ENCODE measurements at places on chromosomes 1 and 21. TPM values are rescaled to one million over a fixed set of nuclear protein-coding genes. Genes with fewer than 3 reads are reported as not detected.
A peak's percentile ranks its signal among the peaks of the same experiment; 100 is the strongest.

Gene GJA9
- total RNA-seq = not detected

GRCh38 chr1:162872981-162873380, 12.0 kb upstream of the CCDC190 start:
- no peak for DNase-seq

GRCh38 chr1:203173566-203173965, 2.1 kb downstream of the MYBPH start:
- no peak for DNase-seq

DNA sequence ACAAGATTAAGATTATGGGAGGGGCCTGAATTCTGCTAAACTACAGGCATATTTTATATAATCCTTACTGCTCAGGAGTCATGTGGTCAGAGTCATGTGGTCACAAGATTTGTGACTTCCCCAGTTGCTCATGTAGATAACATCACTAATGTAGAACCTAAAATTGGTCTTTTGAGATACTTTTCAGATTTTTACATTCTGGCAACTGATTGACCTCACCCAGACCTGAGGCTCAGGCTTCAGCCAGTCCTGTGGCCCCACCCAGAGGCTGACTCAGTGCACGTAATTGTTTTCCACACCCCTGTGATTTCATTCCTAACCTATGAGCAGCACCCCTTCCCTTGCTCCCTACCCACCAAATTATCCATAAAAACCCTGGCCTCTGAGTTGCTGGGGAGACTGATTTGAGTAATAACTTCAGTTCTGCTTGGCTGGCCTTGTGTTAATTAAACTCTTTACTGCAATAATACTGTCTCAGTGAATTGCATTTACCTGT, 41.7 kb upstream of the ZNF326 start:
- DNase-seq = peak; percentile 70

- peak; percentile 10 for DNase-seq
Observed at GRCh38 chr1:119227456-119227855, 87.0 kb upstream of the WARS2 start.

Gene RHD
- total RNA-seq = 0.21 TPM
